ENCODE measurements at places on chromosomes 11 and 22. TPM values are rescaled to one million over a fixed set of nuclear protein-coding genes. Genes with fewer than 3 reads are reported as not detected.

- DNase-seq = no peak
These were observed 431 bp downstream of the KMT2A start for GRCh38 chr11:118436639-118437207.

GRCh38 chr11:907668-908067, 2.9 kb downstream of the CHID1 start:
- DNase-seq = no peak

The PEX16 gene
- total RNA-seq = 13.0 TPM

DNA sequence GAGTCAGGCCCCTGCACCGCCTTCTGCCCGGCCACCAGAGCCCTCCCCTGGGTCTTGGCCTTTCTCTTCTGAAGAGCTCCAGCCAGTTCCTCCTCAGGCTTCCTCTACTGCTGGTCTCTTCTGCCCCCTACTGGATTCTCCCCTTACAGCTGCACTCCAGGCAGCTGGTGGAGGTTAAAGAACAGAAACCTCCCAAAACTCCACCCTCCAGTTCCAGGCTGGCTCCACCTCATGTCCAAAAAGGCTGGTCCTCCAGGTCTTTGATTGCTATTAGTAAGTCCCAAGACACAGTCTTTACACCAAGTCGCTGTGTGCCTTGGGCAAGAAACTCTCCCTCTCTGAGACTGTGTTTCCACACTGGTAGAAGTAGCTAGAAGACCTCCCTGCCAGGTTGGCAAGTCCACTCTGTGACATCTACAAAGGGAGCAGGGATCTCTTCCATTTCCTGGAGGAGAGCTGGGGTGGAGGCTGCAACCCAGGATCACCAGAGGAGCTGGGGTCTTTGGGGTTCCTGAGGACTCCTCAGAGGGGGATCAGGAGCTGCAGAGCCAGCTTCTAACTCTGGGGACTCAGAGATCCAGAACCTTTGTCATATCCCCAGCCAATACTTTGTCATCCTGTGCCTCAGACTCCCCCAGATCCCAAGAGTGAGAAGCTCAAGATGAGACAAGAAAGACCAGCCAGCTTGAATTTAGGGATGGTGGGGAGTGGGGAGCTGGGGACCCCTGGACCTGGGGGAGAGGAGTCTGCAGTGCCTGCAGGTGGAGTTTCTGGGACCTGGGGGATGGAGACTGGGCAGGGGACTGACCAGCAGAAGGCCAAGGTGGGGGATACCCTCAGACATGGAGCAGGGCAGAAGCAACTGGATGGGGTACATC, 3.4 kb upstream of the IGLL5 start:
- DNase-seq = no peak

The PIH1D2 gene
- total RNA-seq = 2.0 TPM

The SLC22A12 gene
- not detected for total RNA-seq

The SEPTIN5 gene
- 191 TPM for total RNA-seq

DNA sequence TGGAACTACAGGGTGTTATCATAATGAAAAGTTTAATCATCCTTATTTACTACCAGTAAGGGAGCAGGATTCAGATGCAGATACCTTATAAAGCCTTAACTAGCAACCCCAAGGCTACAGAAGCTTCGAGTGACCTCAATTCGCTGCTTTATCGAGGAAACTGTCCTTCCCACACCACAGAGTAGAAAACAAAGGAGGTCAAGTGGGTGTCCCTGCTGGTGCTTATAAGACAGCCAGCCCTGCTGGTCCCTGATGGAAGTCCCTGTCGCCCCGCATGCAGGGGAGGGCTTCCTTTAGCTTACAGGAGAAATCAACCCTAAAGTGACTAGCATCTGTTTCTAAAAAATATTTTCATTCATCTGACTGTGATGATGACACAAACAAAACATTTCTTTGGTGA, 7.3 kb downstream of the MN1 start:
- DNase-seq = no peak

The NELL1 gene
- total RNA-seq = not detected

The PES1 gene
- 28.1 TPM for total RNA-seq

GRCh38 chr11:60786811-60787567, 1.9 kb downstream of the MS4A10 start:
- DNase-seq = no peak

DNA sequence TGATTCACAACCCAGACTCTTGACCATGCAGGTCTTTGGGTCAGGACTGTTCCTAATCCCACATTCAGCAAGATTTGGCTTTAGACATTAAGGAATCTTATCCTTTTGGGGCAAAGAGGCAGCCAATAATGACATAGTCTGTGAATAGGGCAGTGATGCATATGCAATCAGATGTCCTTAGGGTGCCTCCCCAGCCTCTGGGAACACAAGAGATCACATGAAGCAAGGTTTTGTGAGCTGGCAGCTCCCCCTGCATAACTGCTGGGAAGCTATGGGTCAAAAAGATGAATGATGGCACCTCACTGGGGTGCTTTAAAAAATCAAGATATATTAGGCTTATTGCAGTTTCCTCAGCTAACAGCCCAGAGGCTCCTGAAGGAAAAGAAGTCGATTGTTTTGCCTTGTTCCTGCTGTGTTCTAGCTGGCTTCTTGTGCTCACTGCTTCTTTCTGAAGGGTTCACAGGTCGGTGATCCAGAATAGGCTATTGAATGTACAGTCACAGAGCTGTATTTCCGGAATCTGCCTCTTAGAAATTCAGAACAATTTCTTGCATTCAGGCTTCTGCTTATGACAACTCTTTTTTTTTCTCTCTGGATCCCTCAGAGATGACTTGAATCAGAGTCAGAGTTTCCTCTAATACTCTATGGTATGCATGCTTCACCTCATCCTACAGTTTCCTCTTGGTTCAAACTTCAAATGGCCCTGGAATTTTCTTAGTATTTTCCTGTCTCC, 31.7 kb downstream of the INSC start:
- DNase-seq = no peak

The FGF4 gene
- total RNA-seq = not detected

DNA sequence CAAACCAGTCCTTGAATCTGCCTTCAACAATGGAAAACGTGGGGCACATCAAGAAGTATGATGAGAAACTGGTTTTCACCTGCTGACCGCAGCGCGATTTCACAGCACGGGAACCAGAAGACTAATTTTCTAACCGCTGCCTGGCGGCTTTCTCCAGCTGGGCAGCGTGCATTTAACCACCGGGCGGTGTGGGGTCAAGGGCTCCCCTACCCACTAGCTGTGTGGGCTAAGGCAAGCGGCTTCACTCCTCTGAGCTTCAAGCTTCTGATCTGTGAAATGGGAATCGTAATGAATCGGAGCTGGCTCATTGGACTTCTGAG, 4.2 kb downstream of the SHANK2 start:
- no peak for DNase-seq

The CCDC89 gene
- total RNA-seq = 0.54 TPM

DNA sequence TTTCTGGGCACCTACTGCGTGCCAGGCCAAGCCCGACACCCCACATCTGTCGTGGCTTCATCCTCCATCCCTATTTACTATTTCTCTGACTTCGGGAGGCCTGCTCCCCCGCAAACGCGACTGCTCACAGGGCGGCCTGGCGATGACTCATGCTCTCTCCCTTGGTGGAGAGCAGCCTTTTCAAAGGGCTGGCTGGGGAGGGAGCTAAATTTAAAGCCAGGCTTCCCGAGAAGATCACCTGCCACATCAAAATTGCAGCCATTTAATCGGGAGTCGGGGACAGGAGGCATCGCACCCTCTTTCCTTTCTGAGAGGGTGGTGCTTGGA, 24.9 kb upstream of the SHISAL1 start:
- peak; percentile 81 for DNase-seq

The OR5M8 gene
- not detected for total RNA-seq

The C11orf52 gene
- total RNA-seq = 2.6 TPM

DNA sequence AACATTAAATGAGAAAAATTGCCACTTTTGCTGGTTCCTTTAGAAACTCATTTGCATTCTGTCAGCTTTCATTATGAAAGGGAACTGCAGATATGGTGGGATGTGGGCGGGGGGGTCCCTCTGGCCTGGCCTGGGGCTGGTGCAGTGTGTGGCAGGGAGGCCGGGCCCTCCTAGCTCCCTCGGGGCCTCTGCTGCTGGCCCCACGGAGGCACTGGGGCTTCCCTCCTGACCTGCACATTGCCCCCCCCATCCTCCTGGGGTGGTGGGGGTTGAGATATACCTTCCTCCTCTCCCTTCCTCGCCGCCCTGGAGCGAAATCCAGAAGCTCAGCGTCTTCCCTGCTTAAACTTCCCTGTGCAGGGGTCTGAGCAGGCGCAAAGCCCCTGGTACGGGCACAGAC, 1005.9 kb downstream of the BRD1 start:
- DNase-seq = no peak

DNA sequence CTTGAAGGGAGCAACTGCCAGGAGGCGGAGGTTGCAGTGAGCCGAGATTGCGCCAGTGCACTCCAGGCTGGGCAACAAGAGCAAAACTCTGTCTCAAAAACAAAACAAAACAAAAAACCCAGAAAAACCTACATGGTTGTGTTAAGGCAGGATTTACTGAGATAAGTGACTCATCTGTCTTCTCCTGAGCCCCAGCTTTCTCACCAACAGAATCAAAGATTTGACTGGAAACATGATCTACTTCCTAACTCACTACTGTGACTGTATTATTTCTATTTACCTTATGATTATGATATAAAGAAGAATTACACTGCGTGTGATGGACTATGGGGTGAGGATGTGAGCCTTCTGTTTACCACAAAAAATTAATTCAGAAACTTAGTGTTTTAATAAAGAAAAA, 21.8 kb downstream of the FAM118B start:
- no peak for DNase-seq

- DNase-seq = no peak
These were observed 92.5 kb downstream of the SIK3 start for GRCh38 chr11:117005758-117006157.

DNA sequence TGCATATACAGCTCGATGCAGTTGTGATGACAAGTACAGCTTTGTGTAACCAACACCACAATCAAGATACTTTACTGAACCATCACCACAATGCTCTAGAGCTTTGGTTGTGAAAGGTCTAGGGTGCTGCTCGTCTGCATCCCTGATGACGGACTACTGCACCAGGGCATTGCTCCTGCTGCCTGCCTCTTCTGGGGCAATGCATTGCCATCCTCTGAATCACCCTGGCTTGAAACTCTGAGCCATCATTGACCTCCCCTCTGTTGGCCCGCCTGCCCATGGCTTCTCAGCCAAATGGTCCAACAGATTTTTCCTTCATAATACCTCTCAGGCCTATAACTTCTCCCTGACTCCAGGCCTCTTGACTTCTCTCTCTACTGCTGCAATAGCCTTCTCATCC, 77.4 kb upstream of the CSNK2A3 start:
- DNase-seq = no peak

- peak; percentile 58 for DNase-seq
These were observed 18.1 kb upstream of the GNB1L start for GRCh38 chr22:19872779-19873137.

The MS4A6A gene
- total RNA-seq = 22.2 TPM

The OR52A1 gene
- not detected for total RNA-seq

DNA sequence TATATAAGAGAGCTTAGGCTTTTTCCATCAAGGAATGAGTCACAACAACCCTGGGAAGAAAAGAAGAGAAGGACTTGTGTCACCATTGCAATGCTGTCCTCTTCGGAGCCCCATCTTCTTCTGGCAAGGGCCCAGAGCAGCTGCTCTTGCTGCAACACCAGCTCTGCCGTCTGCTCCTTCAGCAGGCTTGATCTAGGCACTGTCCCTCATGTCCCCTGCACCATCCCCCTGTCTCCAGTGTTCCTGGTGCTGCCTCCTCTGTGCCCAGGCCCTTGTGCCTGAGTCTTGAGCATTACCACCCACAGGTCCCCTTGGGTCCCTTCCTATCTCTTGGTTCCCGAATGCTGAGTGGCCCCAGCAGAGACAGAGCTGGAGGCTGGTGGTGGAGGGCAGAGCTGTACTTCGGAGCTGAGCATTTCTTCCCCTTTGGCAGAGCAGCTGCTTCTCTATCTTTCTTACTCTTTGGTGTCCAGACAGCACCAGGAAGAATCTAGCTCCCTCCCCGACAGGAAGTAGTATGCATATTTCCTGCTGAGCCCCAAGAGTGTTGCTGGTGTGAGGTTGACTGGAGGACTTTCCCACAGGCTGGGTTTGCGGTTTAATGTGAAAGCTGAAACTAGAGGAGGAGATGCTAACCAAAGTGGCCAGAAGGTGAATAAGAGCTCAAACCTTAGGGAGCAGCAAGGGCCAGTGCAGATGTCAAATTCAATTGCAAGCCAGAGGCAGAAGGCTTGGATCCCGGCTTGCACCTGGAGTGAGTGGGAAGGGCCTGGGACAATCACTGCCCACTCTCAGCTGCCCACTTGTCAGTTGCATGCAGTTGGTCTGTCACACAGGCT, 27.8 kb downstream of the WEE1 start:
- no peak for DNase-seq

- no peak for DNase-seq
These were observed 182.6 kb downstream of the ST3GAL4 start for GRCh38 chr11:126538071-126538470.

DNA sequence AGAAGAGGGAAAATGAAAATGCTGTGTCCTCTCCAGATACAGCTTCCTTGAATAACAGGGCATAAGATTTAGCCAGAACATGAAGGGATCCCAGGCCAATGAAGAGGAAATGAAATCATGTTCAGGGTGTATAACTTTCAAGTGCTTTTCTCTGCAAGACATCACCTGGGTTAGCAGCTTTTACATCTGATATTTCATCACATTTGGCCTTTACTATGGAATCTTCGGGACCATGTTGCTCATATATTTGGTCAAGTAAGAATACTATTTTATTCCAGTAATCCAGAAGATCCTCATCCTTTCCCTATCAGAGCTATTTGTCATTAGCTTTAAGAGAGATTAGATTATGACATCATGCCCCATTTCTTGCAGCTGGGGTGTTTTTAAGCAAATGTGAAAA, 66.3 kb upstream of the OR5AK2 start:
- DNase-seq = no peak

DNA sequence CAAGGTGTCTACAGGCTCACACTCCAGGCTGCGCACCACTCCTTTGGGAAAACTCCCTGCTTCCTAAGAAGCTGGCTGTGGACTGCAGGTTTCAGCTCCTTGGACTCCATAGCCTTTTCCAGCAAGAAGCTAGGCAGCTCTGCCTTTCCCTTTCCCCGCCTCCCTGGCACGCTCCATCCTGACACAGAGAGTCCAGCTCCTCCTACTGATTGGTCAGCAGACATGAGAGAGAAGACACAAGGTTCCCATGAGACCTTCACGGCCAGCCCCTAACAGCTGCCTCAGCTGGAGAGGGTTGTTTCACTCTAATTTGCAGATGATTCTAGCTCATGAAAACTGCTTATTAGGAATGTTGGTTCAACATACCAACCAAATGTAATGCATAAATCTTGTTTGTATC, 27.6 kb downstream of the TENM4 start:
- peak; percentile 85 for DNase-seq

The MEI1 gene
- total RNA-seq = 0.40 TPM

DNA sequence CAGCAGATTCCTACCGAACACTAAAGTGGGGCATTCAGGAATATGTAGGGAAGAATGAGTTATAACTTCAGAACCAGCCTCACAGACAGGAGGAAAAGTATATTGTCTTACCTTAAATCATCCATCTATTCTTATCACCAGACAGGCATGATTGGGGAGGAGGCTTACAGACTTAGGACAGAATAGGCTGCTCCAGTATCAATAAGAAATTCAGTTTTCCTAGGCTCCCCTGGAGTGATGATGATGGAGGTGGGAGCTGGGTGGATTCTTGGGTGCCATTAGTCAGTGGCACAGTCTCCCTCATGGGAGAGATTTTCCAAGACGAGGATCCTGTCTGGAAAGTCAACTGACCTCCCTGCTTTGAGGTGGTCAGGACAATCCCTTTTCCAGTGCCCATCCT, 225.0 kb downstream of the AASDHPPT start:
- DNase-seq = no peak

GRCh38 chr11:10784232-10785145, 24.2 kb downstream of the EIF4G2 start:
- no peak for DNase-seq

The POLD4 gene
- 61.6 TPM for total RNA-seq

Measured in cardiac septum (tissue), 1 donor.